IMR-90 (cell line): ENCODE measurements at places on chromosomes 16 and 17.

DNA sequence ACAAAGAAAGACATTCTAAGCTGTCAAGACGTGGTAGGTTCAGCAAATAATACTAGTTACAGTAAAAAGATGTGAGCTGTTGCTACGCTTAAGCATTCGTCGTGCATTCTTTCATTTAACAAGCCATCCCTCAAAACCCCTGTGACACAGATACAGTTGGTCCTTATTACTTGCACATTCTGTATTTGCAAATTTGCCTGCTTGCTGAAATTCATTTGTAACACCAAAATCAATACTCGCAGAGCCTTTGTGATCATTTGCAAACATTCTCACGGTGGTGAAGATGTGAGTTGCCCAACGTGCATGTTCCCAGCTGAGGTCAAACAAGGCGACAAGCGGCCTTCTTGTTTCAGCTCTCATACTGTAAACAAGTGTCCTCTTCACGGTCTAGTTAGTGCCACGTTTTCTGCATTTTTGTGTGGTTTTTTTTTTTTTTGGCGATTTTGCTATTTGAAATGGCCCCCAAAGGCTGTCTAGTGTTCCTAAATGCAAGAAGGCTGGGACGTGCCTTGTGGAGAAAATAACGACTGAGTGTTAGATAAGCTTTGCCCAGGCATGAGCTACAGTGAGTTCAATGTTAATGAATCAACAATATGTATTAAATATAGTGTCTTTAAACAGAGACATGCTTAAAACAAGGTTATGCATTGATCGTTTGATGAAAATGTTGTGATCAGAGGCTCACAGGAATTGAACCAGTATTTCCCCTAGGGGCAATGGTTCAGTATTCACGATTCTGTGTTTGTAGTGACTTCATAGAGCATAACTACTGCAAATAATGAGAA lies 84.1 kb downstream of the RAB11FIP4 start:
- H3K4me1 ChIP-seq: no peaks in the 10 kb centered on the region
- H3K27ac ChIP-seq: no peak overlapping the region
- no peaks in the 10 kb centered on the region for H3K36me3 ChIP-seq
- H3K27me3 ChIP-seq: peaks cover 54% of the 10 kb centered on the region

- H3K36me3 ChIP-seq: peaks cover 33% of the 10 kb centered on the region
- H3K27me3 ChIP-seq: no peaks in the 10 kb centered on the region
- DNase-seq: no peak
- H3K4me3 ChIP-seq: no peak overlapping the region
- H3K4me1 ChIP-seq: peaks cover 11% of the 10 kb centered on the region
Observed at GRCh38 chr17:78905541-78905940, 2.5 kb upstream of the CEP295NL start.

DNA sequence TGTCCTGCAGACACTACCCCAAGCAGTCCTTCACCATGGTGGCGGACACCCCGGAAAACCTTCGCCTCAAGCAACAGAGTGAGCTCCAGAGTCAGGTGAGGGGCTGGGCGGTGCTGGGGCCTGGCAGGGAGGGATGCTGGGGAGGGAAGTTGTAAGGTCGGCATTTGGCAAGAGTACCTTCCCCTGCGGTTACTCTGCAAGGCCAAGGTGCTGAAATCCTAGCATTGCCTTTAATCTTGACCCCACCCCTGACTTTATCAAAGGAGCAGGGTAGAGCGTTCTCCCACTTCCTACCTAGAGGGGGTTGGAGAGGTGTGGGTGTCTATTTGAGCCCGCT lies 20.5 kb downstream of the LASP1 start:
- no peaks in the 10 kb centered on the region for H3K27me3 ChIP-seq
- peaks cover 18% of the 10 kb centered on the region for H3K4me1 ChIP-seq
- H3K27ac ChIP-seq: no peak overlapping the region
- DNase-seq: no peak
- peaks cover 80% of the 10 kb centered on the region for H3K36me3 ChIP-seq

- H3K36me3 ChIP-seq: peaks cover 72% of the 10 kb centered on the region
- H3K27ac ChIP-seq: no peak overlapping the region
- no peak overlapping the region for H3K4me3 ChIP-seq
- no peak for DNase-seq
- no peaks in the 10 kb centered on the region for H3K4me1 ChIP-seq
Observed at GRCh38 chr17:82257473-82257872, 16.0 kb downstream of the CSNK1D start.

DNA sequence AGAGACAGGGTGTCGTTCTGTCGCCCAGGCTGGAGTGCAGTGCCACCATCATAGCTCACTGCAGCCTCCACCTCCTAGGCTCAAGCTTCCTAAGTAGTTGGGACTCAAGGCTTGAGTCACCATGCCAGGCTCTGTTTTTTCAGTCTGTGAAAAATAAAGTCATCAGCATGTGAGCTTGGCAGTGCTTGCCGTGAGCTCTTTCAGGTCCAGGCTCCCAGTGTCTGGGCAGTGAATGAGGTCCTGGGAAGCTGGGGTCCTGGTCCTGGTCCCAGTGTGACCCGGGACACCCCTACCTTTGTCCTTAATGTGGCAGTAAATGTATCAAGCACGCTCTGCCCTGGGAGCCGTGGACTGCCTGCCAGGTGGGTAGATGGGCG lies 22.9 kb upstream of the RPL13 start:
- H3K4me1 ChIP-seq: no peaks in the 10 kb centered on the region
- H3K4me3 ChIP-seq: no peak overlapping the region
- H3K27ac ChIP-seq: no peak overlapping the region
- DNase-seq: no peak
- H3K27me3 ChIP-seq: no peaks in the 10 kb centered on the region

GRCh38 chr17:36133602-36134236 lies 30.1 kb downstream of the CCL4 start:
- no peak for DNase-seq
- H3K27ac ChIP-seq: no peak overlapping the region
- no peaks in the 10 kb centered on the region for H3K36me3 ChIP-seq
- no peaks in the 10 kb centered on the region for H3K27me3 ChIP-seq
- H3K4me1 ChIP-seq: no peaks in the 10 kb centered on the region

DNA sequence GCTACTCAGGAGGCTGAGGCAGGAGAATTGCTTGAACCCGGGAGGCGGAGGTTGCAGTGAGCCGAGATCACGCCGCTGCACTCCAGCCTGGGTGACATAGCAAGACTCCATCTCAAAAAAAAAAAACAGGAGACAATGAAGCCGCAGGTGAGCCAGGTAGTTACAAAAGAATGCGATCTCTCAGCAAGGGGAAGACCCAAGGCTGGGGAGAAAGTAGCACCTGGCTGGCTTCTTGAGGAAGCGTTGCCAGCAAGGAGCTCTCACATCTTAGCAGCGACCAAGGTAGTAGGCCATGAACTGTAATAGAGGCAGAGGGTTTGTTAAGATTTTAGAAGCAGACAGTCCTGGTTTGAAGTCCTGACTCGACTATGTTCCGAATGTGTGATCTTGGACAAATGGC lies 175.0 kb downstream of the AIPL1 start:
- no peak for DNase-seq
- H3K36me3 ChIP-seq: no peaks in the 10 kb centered on the region
- H3K4me3 ChIP-seq: no peak overlapping the region
- H3K27ac ChIP-seq: no peak overlapping the region

GRCh38 chr16:21637032-21637968 lies 15.1 kb downstream of the IGSF6 start:
- H3K4me1 ChIP-seq: peaks cover 9% of the 10 kb centered on the region
- no peak overlapping the region for H3K27ac ChIP-seq
- peaks cover 7% of the 10 kb centered on the region for H3K36me3 ChIP-seq
- H3K4me3 ChIP-seq: no peak overlapping the region
- DNase-seq: no peak

GRCh38 chr17:13749166-13749890 lies 147.6 kb upstream of the HS3ST3A1 start:
- H3K36me3 ChIP-seq: no peaks in the 10 kb centered on the region
- no peak overlapping the region for H3K4me3 ChIP-seq
- no peak overlapping the region for H3K27ac ChIP-seq
- peaks cover 5% of the 10 kb centered on the region; the same call in 1 of the 2 replicates for H3K4me1 ChIP-seq
- DNase-seq: no peak

DNA sequence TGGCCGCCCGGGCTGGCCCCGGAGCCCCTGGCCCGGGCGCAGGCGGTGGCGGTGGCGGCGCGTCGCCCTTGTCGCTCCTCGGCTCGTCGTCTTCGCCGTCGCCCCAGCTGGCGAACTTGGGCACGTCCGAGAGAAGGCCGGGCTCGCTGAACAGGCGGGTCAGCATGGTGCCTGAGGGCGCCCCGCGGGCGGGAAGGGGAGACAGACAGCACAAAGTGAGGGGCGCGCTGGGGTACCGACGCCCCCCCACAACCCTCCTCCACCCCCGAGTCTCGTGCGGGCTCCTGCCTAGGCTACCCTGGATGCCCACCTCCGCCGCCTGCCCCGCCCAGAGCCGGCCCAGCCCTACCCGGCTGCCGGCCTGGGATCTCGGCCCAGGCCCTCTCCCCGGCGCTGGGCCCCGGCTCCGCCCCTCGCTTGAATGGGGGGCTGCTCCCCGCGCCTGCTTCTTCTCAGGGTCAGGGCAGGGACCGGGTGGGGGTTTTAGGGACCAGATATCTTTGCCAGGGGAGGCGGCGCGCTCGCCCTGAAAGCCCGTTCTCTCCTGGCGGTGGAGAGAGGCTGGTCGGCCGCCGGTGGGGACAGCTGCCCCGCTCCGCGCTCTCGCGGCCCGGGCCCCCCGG lies 1.2 kb downstream of the NEUROD2 start:
- peaks cover 92% of the 10 kb centered on the region for H3K27me3 ChIP-seq
- H3K36me3 ChIP-seq: no peaks in the 10 kb centered on the region
- no peak overlapping the region for H3K4me3 ChIP-seq
- no peak overlapping the region for H3K27ac ChIP-seq
- no peak for DNase-seq
